ENCODE measurements at places on chromosomes 11 and 22.

GRCh38 chr22:17976121-17976520 is 48.2 kb downstream of the MICAL3 start:
- DNase-seq: no peak

DNA sequence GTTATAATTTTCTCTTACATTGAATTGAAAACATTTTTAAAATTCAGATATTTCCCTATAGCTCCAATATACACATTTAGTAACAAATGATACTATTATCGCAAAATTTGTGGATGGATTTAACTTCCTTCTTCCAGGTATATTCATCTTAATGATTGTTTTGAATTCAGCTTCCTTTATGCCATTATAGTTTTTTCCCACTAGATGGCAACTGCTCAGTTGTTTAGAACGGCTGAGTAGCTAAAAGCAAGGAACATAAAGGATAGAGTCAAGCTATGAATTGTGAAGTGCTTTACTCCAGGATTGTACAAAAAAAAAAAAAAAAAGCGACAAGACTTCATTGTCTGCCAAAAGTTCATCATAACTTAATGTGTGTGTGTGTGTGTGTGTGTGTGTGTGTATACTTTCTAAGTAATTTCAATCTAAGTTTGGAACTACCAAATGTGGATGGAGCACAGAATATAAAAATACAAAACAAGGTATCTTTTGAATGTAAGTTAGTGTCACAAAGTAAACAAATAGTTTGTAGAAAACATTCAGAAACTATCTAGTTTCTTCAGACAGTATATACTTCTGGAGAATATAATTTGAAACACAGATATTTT is 846.4 kb downstream of the DLG2 start:
- DNase-seq: peak; percentile 11

GRCh38 chr11:47335733-47336132 is 16.8 kb downstream of the MYBPC3 start:
- DNase-seq: no peak

DNA sequence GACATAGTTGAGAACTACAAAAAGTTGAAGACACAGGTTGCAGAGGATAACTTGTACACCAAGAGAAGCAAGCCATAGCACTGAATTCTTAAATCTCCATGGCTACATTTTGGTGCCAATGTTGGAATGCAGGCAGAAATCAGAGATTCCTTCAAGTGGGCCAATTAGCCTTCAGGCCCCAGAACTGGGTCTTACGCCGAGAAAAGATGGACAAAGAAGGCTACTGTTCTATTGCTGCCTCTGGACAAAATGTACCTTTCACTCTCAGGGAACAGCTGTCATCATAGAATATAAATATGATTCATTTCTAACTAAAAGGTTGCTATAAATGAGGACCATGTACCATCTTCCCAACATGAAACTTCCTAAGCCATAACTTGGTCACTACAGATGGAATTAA is 13.7 kb downstream of the TMEM216 start:
- DNase-seq: no peak

GRCh38 chr11:73206801-73207200 is 11.3 kb upstream of the P2RY2 start:
- DNase-seq: no peak

- DNase-seq: no peak
Measured at GRCh38 chr11:71172680-71173079, 79.7 kb downstream of the SHANK2 start.

- DNase-seq: peak; percentile 81
Measured at GRCh38 chr11:132126973-132127899, 756.8 kb downstream of the NTM start.

DNA sequence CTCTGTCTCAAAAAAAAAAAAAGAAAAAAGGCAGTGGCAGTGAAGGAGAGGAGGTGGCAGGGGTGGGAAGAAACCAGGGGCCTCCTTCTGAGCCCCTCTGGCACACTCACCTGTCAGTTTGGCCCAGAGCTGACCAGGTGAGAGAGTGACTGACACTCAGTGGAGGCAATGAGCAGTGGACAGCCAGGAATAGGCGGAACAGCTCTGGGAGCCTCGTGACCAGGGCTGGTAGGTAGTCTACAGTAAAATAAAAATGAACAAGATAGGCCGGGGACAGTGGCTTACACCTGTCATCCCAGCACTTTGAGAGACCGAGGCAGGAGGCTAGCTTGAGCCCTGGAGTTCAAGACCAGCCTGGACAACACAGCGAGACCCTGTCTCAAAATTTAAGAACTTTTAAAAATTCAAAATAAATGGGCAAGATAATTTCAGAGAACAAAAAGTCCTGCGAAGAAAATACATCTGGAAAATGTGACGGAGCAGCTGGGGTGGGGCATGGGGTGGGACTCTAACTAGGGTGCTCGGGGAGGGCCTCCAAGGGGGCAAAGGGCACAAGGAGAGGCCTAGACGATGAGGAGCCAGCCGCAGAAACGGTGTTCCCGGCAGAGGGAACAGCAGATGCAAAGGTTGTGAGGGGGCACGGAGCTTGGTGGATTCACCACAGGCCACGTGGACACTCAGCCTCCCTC is 3.8 kb upstream of the PDXP start:
- no peak for DNase-seq

DNA sequence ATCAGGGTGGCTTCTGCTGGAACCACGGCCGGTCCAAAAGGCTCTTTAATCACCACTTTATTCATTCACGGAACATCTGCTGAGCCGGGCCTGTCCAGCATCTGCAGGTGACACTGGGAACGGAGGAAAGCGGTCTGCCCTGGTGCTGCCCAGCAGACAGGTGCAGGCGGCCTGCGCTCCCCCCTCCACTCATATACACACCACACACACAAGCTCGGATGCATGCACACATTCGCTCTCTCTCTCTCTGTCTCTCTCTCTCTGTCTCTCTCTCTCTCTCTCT is 736.9 kb downstream of the BRD1 start:
- no peak for DNase-seq

DNA sequence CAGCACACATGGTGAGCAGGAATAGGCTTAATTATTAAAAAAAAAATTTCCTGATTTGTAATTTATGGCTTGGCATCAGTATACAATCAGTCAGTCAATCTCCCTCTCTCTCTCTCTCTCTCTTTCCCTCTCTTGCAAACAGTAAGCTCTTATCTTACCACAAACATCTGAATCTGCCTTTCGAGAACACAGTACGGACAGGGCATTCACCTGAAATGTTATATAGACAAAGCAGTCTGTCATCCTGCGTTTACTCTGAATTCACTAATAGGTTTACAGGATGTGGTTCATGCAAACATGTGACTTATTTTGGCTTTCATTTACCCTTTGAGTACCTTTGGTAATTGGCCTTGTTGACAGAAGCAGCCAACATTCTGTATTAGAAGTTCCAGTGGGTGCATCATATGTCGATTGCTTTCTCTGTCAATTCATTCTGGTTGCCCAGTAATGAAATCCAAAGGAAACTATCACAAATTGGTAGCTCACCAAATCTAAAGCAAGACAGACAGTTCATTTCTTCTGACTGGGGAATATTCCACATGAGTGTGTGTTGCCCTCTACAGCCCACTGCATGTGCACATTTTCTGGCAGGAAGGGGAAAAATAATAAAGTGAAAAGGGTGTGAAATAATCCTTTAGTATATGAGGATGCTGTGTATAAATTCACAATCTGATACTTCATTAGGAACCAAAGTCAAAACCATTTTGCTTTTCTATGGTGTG is 1058.2 kb downstream of the LRRC4C start:
- no peak for DNase-seq

- no peak for DNase-seq
Measured at GRCh38 chr11:18615628-18616392, 16.2 kb downstream of the MISFA start.

DNA sequence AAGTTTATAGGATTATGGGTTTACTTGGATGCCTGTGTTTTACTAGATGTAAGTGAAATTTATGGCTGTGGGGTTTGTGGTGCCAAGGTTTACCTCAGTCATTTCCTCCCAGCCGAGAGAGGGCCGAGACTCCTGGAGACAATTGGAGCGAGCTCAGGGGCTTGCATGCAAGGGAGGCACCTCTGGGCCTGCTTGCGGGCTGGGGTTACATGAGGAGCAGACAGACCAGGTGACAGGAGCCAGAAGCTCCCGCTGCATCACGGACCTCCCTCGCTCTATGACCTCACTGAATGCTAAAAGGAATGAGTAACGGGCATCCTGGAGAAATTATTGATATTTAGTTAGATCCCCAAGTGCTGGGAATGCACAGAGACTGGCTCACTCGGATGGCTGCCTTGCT is 275.2 kb upstream of the KIRREL3 start:
- DNase-seq: no peak

DNA sequence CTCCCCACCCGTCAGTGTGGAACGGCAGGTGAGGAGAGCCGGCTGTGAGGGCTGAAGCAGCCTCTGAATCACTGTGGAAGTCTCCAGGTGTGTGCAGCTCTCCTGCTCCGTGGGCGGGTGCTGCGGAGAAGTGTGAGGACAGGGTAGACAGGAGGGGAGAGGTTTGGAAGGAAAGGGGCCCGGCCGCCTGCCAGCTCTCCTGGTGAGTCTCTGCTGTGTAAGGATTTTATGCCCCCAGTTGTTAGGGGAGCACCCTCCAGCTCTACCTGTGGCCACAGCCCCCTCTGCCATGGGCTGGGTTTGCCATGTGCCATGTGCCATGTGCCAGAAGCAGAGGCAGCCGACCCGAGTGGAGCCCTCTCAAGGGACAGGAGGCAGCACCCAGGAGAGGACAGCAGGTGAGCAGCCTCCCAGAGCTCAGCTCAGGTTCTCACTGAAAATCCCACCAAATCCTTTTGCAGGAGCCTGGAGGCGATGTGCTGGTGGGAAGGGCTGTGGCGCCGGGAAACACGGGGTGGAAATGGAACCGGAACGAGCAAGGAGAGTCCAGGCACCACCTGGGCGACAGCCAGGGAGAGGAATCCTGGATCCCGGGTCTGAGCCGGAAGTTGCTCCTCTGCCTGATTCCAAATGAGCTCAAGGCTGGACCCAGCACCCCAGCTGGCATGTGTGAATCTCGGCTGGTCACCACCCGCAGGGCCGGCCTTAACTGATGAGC is 804.4 kb downstream of the BRD1 start:
- DNase-seq: no peak

DNA sequence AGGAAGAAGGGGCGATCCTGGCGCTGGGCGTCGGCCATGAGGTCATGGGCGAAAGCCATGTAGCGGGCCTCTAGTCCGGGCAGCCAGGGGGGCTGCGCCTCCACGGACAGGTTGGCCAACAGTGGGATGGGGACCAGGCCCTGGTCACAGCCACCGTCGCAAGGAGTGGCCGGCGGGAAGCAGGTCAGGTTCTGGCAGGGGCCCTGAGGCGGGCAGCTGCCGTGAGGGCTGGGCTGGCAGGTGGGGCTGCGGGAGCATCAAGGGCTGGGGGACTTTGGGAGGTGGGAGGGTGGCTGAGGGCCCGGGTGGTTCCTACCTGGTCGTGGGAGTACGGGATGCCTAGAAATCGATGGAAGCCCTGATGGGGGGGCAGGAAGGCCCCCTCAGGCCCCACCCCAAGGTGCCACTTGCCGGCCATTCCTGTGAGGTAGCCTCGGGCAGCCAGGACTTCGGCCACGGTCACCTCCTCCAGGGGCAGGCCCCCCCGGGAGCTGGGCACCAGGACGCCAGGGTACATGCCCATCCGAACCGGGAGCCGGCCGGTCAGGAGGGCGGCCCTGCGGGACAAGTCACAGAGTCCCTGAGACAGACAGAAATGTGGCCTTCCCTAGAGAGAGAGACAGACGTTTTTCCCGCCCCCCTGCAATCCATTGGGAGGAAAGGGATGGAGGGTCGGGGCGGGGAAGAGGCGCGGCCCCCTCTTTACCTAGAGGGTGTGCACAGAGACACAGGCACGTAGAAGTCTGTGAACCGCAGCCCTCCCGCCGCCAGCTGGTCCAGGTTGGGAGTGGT is 906 bp downstream of the ARSA start:
- no peak for DNase-seq

- no peak for DNase-seq
Measured at GRCh38 chr11:59012398-59013265, 73.3 kb downstream of the GLYATL1 start.

- no peak for DNase-seq
Measured at GRCh38 chr11:36141956-36142355, 147.3 kb downstream of the COMMD9 start.

- no peak for DNase-seq
Measured at GRCh38 chr11:40175980-40176379, 1283.5 kb downstream of the LRRC4C start.

DNA sequence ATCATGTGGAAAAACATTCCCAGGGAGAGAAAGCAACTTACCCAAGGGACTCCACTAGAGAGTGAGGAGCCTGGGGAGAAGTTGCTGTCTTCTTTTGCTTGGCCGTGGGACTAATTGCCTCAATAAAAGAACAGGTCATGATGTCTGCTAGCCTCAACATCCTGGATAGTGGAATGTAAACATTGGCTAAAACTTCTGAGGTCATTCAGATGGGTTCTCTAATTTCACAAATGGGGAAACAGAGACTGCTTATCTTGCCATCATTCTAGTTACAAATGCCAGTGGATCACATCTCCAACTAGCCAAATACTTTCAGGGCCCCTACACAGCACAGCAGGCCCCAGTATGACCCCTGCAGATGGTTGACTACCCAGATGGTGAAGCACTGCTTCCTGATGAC is 28.4 kb upstream of the PAMR1 start:
- no peak for DNase-seq

DNA sequence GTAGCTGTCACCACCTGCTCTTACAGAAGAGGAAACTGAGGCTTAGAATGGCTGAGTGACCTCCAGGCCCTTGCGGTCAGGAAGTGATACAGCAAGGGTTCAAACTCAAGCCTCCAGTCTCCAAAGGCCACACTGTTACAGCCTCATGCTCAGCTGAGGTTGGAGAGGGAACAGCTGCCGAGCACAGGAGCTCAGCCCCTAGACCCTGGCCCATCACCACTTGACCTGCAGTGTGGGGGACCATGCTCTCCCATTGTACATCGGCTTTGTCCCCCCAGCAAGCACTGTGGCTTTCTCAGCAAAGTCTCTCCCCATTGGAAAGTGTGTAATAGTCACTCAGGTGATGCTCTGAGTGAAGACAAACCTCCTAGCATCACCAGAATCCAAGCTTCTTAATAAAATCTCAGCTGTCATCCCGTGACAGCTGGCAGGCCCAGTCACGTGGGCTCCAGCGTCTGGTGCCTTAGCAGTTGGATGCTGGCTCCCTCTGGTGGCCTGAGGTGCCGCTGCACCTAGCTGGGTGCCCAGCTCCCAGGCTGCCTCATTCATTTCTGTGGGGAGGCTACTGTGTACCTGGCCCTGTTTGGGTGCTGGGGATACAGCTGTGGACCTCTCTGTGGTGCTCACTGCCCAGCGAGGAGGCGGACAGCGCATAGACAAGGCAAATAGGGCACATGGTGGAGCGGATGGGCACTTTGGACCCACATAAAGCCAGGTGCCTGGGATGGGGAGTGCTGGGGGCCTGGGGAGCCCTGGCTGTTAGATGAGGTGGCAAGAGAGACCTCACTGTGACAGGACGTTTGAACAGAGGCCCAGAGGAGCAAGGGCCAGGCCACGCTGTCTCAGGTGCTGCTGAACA is 19.1 kb upstream of the MYRF start:
- peak; percentile 73 for DNase-seq
